ENCODE measurements at places on chromosomes 1 and 21.

- no peak for DNase-seq
Measured at GRCh38 chr21:46191686-46192575, 7.7 kb upstream of the SPATC1L start.

DNA sequence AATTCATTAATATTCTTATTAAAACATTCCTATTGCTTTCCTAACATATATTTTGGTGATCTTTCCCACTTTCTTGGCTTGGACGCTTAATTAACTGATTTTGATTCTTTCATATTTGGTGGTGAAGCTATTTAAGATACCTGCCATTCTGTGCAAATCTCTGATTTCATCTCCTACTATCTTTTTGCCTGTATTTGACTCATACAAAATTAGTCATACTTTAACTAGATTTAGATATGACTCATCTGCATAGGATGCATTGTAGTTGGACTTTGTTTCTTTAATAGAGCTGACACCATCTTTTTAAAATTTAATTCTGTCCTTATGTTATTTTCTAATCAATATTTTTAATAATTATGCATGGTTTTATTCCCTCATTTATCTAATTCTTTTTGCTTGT lies 93.8 kb upstream of the PLPPR4 start:
- no peak for DNase-seq

DNA sequence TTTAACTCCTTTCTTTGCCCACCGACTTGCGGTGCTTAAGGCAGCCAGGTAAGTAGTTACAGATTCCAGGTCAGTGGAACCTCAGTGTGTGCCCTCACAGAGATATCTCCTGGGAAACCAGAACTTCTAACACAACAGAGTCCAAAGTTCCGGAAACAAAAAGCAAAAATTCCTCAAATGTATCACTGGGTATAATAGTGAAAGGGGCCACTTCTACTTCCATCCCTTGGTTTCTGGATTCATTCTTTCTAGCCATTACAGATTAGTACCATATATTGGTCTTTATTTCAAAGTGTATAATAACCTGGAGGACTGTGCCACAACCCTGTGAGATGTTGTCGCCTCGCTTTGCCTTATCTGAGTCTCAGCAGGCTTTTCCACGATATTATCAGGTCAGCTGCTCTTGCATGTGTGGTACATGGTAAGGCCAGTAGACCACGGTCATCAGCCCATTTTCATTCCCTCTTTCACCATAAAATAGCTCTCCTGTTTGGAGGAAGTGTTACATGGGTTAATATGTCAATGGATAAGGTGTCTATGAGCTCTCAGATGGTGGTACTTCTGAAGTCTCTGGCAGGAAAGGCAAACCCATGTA lies 14.9 kb upstream of the VASH2 start:
- DNase-seq, result no peak

GRCh38 chr21:45451091-45451740 lies 46.3 kb downstream of the COL18A1 start:
- DNase-seq, result no peak

DNA sequence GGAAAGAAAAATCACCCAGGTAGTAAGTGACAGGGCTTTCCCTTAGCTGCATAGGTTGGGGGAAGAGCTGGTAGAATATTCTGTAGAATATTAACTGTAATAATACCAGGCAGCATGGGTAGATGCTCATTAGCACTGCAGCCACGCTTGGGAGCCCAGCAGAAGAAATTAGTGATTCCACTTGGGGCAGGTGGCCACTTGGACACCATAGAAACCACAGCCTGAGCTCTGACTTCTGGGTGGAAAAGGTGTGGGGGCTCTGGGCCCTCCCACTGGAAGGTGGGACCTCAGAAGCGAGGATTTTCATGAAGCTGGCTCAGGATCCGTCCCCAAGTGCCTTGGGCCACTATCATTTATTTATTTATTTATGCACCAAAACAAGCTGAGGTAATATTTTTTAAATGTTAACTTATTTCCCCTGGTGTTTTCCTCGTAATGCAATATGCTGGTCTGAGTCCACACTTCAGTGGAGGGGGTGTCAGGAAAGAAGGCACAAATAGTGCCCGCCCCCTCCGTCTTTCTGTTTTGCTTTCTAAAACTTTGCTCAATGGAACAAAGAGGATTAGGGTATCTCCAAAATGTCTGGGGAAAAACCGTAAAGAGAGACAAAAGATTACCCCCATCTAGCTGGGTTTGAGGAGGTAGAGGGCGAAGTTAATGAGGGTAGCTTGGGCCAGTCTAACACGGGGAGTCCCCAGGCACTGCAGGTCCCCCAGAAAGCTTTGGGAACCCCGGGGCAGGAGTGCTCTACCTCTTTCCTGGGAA lies 75.2 kb upstream of the GADD45A start:
- DNase-seq, result no peak

DNA sequence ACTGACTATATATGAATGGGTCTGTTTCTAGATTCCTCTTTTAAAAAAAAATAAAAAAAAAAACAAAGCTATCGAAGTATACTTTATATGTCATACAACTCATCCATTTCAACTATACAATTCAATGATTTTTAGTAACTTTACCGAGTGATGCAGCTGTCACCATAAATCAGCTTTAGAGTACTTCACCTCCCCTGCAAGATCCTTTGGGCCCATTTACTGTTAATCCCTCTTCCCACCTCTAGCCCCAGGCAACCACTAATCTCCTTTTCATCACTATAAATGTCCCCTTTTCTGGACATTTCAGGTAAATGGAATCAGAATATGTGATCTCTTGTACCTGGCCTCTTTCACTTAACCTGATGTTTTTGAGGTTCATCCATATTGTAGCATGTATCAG lies 133.9 kb downstream of the PEX14 start:
- no peak for DNase-seq

- DNase-seq, result no peak
Measured at GRCh38 chr1:109307274-109308021, 637 bp upstream of the MYBPHL start.

- no peak for DNase-seq
Measured at GRCh38 chr1:67855961-67856360, 22.7 kb upstream of the GNG12 start.

- no peak for DNase-seq
Measured at GRCh38 chr1:26483980-26484379, 11.7 kb downstream of the HMGN2 start.

- DNase-seq, result no peak
Measured at GRCh38 chr1:7516341-7516740, 254.8 kb upstream of the VAMP3 start.

DNA sequence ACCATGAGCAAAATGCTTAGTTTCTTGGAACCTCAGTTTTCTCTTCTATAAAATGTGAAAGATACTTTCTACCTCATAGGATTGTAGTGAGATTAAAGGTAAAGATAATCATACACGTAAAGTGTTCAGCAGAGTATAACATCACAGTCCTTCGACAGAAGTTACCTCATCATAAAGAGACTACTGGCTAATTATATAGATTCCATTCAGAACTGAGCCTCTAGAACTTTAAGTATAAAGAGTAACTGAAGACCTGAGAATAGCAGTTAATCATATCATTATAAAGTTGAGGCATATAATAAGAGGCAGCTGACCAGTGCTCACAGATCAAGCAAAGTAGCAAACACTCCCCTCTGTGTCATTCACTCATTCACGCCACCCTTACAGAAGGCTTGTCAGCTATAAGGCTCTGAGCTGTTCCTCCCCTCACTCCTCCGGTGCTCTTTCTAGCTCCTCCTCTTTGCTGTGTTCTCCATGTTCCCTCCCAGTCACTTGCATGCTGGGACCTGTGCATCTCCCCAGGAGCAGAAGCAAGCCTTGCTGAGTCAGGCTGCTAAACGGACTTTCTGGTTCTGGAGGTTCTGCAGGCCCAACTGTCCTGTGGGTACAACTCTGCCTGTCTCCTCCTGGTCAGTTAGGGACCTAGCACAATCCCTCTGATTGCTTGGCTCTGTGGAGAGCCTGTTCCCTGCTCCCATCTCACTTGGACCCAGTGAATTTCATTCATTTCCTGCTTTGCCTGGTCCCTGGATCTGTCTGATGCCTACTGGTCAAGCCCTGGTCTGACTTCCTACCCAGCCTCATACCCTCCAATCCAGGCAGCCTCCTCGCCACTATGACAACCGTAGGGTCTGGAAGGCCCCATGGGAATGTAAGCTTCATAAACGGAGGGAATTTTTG lies 28.3 kb upstream of the LY9 start:
- DNase-seq, result no peak

- no peak for DNase-seq
Measured at GRCh38 chr21:30408782-30409494, 13.1 kb downstream of the KRTAP13-1 start.

GRCh38 chr1:53944469-53945182 lies 873 bp downstream of the IFT25 start:
- DNase-seq, result no peak

- no peak for DNase-seq
Measured at GRCh38 chr1:47523835-47524215, 86.0 kb downstream of the FOXD2 start.

DNA sequence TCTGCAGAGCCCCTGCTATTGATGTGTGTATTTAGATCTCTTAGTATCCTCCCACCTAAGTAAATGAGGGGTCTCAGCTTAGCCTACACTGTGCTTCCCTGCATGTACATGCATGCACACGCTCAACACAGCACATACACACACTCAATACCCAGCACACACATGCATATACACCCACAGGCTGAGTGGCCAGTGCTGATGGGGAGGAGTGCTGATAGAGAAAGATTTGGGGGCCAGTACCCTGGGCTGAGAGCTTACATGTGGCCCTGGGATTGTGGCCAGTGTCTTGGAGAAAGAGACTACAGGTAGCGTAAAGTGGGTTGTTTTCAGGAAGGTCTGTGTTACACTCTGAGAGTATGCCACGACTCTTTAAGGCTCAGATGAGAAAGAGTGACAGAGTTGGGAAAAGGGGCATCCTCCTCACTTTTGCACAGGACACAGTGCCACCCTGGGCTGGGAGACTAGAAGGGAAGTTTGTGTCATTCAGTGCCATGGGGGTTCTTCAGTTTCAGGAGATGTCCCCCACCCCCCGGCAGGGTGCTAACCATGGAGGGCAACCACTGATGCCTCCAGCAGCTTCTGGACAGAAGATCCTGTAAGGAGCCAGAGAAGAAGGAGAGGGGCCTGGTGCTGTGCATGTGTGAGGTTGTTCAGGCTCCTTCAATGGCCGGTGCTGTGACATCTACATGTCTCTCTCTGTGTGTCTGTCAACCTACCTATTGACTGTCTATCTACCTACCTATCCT lies 166.8 kb downstream of the RHOU start:
- no peak for DNase-seq

DNA sequence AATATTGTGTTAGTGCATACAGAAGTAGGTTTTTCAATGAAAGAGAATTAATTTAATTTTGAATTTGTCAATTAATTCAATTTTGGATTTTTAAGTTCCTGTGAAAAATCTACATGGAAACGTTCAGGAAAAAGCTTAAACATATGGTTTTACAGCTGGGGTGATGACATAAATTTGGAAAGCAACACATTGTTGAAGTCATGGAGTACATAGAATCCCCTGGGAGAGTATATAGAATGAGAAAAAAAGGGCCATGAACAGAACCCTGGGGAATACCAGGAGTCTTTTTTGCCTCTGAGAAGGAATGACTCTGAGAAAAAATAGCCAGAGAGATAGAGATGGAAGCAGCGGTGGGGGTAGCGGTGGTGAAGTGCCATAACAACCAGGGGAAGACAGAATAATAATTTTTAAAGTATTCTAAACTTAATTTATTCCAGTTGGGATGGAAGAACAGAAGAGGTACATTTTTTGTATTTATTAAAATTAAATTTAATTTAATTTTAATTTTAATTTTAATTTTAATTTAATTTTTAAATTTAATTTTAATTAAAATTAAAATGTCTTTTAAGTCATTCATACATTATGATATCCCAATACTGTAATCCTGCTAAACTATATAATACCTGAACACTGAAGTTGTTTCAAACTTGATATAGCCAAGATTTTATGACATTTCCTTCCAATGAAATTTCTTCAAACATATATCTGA lies 48.9 kb downstream of the NME7 start:
- DNase-seq, result no peak

- DNase-seq, result no peak
Measured at GRCh38 chr1:107264007-107264406, 123.2 kb downstream of the NTNG1 start.

- no peak for DNase-seq
Measured at GRCh38 chr1:231335663-231336602, 1.7 kb downstream of the EXOC8 start.

- no peak for DNase-seq
Measured at GRCh38 chr1:161973924-161974845, 49.5 kb downstream of the OLFML2B start.

GRCh38 chr1:44941424-44942324 lies 44.7 kb downstream of the EIF2B3 start:
- no peak for DNase-seq

GRCh38 chr1:66556161-66556611 lies 22.2 kb downstream of the SGIP1 start:
- no peak for DNase-seq
